ENCODE measurements at places on chromosomes 7 and 10. TPM values are rescaled to one million over a fixed set of nuclear protein-coding genes. Genes with fewer than 3 reads are reported as not detected.

- no peak for DNase-seq
Measured at GRCh38 chr10:21368728-21369425, 156.6 kb downstream of the SKIDA1 start.

GRCh38 chr7:3650844-3651243 lies 349.8 kb downstream of the SDK1 start:
- DNase-seq, result no peak

DNA sequence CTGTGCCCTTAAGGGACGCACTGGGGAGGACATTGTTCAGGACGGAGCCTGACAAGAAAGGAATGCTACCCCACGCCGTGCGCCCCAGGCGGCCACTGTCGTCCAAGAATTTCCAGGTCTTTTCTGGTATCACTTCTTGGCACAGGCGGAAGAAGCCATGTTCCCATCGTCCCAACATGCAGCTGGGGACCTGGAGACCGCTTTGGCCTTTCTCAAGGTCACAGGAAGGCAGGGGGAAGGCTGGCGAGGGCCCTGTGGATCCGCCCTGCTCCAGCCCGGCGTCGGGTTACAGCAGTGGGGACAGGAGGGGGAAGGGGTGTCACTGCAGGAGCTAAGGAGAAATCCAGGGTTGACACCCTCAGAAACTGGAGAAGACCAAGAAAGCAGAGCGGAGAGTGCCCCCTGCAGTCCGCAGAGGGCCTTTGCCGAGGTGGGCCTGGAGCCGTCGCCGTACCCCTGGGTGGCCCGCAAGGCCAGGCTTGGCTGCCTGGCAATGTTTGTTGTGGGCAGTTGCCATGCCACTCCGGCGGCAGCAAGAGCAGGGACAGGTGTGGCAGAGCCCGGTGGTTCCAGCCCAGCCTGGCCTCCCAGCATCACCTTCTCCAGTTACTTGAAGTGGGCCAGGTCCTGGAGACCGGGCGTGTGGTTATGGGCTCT lies 104.1 kb downstream of the LHPP start:
- DNase-seq, result no peak

GRCh38 chr10:20474064-20474463 lies 423.0 kb downstream of the NEBL start:
- DNase-seq, result no peak

DNA sequence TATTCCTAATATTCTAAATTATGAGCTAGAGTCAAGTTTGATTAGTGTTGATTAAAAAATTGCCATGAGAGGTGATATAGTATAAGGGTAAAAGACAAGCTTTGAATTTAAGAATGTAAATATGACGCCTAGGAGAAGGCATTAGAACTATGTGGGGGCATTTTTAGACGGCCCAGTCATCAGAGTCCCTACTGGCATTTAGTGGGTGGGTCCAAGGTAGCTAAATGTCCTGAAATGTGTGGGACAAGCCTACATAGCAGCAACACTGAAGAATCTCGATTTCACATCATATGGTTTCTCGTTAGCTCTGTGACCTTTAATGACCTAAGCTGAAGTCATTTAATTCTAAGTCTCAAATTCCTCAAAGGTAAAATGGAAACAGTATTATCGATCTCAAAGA lies 133.5 kb downstream of the SGMS1 start:
- no peak for DNase-seq

DNA sequence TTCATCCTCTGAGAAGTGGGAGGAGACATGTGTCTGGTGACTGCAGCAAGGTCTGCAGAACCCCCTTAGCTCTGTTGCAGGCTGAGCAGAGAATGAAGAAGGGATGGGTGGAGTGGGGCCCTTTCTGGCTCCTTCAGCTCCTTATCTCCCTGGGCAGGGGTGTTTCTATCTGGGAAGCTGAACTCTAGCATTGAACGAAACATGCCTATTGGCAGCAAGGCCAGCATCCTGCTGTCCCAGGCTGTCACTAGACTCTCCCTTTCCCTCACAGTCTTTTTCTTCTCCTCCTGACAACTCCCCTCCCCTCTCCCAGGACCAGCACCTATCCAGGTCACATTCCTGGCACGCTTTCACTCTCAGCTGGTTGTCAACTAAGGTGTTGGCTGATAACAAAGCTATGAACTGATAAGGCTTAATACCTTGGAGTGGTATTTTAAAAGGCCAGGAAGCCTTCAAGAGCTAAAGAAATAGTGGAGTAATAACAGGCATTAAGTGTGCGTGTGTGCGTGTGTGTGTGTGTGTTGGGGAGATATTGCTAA lies 128.8 kb upstream of the FZD8 start:
- no peak for DNase-seq

The GUSB gene
- 193 TPM for total RNA-seq

The VIPR2 gene
- not detected for total RNA-seq

Measured in Caki2 (cell line).